ENCODE measurements at places on chromosomes 13 and 19. TPM values are rescaled to one million over a fixed set of nuclear protein-coding genes. Genes with fewer than 3 reads are reported as not detected.

GRCh38 chr13:84243340-84243739 lies 361.1 kb upstream of the SLITRK1 start:
- H3K27ac ChIP-seq = no peak overlapping the region
- no peaks in the 10 kb centered on the region for H3K36me3 ChIP-seq
- no peaks in the 10 kb centered on the region for H3K27me3 ChIP-seq
- DNase-seq = no peak
- no peak overlapping the region for H3K4me3 ChIP-seq

MEF2B gene
- 2.0 TPM for total RNA-seq

LAIR1 gene
- 31.2 TPM for total RNA-seq

PPP1R12C gene
- total RNA-seq = 250 TPM

DNA sequence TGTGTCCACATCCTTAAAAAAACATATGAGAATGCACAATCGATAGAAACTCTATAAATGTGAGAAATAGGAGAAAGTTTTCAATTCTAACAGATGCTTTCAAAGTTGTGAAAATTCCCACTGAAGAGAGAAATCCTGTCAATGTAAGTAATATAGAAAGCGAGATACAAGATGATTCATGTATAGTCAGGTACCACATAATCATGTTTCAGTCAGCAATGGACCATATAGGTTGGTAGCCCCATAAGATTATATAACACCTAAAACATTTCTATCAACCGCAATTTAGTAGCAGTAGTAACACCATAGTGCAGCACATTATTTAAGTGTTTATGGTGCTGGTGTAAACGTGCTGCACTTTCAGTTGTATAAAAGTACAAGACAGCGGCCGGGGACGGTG lies 18.5 kb downstream of the ZNF791 start:
- DNase-seq = no peak
- no peaks in the 10 kb centered on the region for H3K4me1 ChIP-seq
- H3K27ac ChIP-seq = no peak overlapping the region
- peaks cover 51% of the 10 kb centered on the region for H3K36me3 ChIP-seq
- H3K27me3 ChIP-seq = no peaks in the 10 kb centered on the region

- H3K36me3 ChIP-seq = no peaks in the 10 kb centered on the region
- H3K27me3 ChIP-seq = no peaks in the 10 kb centered on the region
- H3K4me1 ChIP-seq = no peaks in the 10 kb centered on the region
- DNase-seq = no peak
Observed at GRCh38 chr13:54614726-54615125, 1586.1 kb downstream of the OLFM4 start.

GRCh38 chr19:44712864-44713515 lies 14.0 kb downstream of the CEACAM16 start:
- no peaks in the 10 kb centered on the region for H3K27me3 ChIP-seq
- no peak for DNase-seq
- no peak overlapping the region for H3K4me3 ChIP-seq
- H3K36me3 ChIP-seq = no peaks in the 10 kb centered on the region

- peak overlapping the region; percentile 53 for H3K27ac ChIP-seq
- H3K4me3 ChIP-seq = peak overlapping the region; percentile 49
- no peaks in the 10 kb centered on the region for H3K36me3 ChIP-seq
- H3K4me1 ChIP-seq = peaks cover 16% of the 10 kb centered on the region
- no peaks in the 10 kb centered on the region for H3K27me3 ChIP-seq
Observed at GRCh38 chr19:35903550-35904179, 1.3 kb downstream of the HCST start.

DNA sequence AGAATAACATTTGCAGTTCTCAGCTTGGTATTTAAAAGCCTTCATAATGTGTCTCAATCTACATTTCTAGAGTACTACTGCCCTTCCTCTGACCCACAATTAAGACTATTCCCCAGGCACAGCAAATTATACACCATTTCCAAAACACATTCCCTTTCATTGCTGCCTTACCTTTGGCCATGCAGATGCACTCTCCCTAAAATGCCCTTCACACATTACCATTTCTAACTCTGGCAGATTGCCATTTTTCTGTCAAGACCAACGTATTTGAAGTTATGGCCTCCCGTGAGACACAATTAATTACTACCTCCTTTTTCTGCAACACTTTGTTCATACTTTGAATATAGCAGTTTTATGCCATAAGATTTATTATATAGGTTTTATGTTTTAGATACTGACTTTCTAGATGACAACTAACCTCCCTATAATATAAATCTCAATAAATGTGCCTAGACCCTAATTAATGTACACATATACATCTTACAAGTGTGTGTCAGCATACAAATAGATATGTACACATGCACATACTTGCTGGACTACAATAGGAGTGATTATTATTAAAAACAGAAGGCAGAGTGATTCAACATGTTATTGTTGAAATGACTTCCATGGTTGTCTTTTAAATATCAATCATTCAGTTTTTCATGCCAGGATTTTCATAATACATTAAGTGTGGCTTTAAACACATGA lies 2902.5 kb downstream of the PCDH9 start:
- H3K4me3 ChIP-seq = no peak overlapping the region
- no peak overlapping the region for H3K27ac ChIP-seq
- no peaks in the 10 kb centered on the region for H3K27me3 ChIP-seq
- no peak for DNase-seq

- no peaks in the 10 kb centered on the region for H3K4me1 ChIP-seq
- H3K36me3 ChIP-seq = no peaks in the 10 kb centered on the region
- no peak overlapping the region for H3K4me3 ChIP-seq
- no peaks in the 10 kb centered on the region for H3K27me3 ChIP-seq
Observed at GRCh38 chr19:28686756-28687155, 526.2 kb downstream of the UQCRFS1 start.

- no peaks in the 10 kb centered on the region for H3K4me1 ChIP-seq
- no peak overlapping the region for H3K27ac ChIP-seq
- DNase-seq = no peak
- H3K4me3 ChIP-seq = no peak overlapping the region
- no peaks in the 10 kb centered on the region for H3K27me3 ChIP-seq
Observed at GRCh38 chr13:73467125-73467524, 408.3 kb downstream of the KLF5 start.

KASH5 gene
- total RNA-seq = not detected

MEIOSIN gene
- total RNA-seq = not detected

GRCh38 chr13:95192998-95193397 lies 108.3 kb downstream of the ABCC4 start:
- no peaks in the 10 kb centered on the region for H3K27me3 ChIP-seq
- no peak for DNase-seq
- H3K4me1 ChIP-seq = no peaks in the 10 kb centered on the region
- no peaks in the 10 kb centered on the region for H3K36me3 ChIP-seq

- H3K27me3 ChIP-seq = no peaks in the 10 kb centered on the region
- DNase-seq = no peak
- no peaks in the 10 kb centered on the region for H3K4me1 ChIP-seq
- no peak overlapping the region for H3K27ac ChIP-seq
- no peak overlapping the region for H3K4me3 ChIP-seq
- H3K36me3 ChIP-seq = no peaks in the 10 kb centered on the region
Observed at GRCh38 chr19:14804765-14805164, 26.4 kb upstream of the ADGRE2 start.

- no peaks in the 10 kb centered on the region for H3K36me3 ChIP-seq
- DNase-seq = no peak
- H3K4me3 ChIP-seq = no peak overlapping the region
- H3K27me3 ChIP-seq = no peaks in the 10 kb centered on the region
Observed at GRCh38 chr13:106103779-106104178, 431.7 kb downstream of the EFNB2 start.

KLK15 gene
- total RNA-seq = not detected

- no peaks in the 10 kb centered on the region for H3K27me3 ChIP-seq
- H3K4me1 ChIP-seq = peaks cover 8% of the 10 kb centered on the region
- peak overlapping the region; percentile 82 for H3K4me3 ChIP-seq
- peak overlapping the region; percentile 61 for H3K27ac ChIP-seq
- no peaks in the 10 kb centered on the region for H3K36me3 ChIP-seq
- no peak for DNase-seq
Observed at GRCh38 chr19:4910594-4911281, 1.4 kb downstream of the UHRF1 start.

DNA sequence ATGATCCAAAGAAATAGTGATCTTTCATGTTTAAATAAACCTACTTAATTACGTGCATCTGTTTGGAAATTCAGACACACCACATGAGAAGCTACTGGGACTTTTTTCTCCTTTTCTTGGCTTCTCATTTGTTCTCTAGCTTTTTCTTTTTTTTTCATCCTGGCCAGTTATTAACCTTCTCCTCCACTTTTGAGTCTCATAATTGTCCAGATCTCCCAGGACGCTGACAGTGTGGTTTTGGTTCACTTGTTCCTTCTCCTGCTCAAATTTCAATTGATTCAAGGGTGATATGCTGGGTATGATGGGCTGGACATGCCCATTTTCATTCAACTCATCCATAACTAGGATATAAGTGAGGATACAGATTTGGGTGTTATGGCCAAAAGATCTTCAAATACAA lies 152.3 kb downstream of the TM9SF2 start:
- peaks cover 14% of the 10 kb centered on the region for H3K4me1 ChIP-seq
- no peak overlapping the region for H3K4me3 ChIP-seq
- H3K36me3 ChIP-seq = no peaks in the 10 kb centered on the region
- DNase-seq = no peak

S1PR5 gene
- 2.4 TPM for total RNA-seq

- no peaks in the 10 kb centered on the region for H3K27me3 ChIP-seq
- peaks cover 4% of the 10 kb centered on the region for H3K36me3 ChIP-seq
- peak; percentile 59 for DNase-seq
- peaks cover 6% of the 10 kb centered on the region for H3K4me1 ChIP-seq
Observed at GRCh38 chr19:48812094-48812929, 1.5 kb upstream of the BCAT2 start.

DNA sequence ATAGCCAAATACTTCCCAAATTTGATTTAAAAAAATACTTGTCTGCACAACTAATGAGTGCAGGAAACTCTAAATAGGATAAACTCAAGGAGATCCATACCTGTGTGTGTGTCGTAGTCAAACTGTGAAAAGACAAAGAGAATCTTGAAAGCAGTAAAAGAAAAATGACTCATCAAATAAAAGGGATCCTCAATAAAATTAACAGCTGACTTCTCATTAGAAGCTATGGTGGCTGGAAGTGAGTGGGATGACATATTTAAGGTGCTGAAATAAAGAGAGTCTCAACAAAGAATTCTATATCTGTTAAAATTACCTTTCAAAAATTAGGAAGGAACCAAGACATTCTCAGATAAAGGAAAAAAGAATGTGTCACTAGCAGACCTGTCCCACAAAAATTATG lies 13.7 kb downstream of the RNASEH2B start:
- no peaks in the 10 kb centered on the region for H3K36me3 ChIP-seq
- H3K4me1 ChIP-seq = peaks cover 13% of the 10 kb centered on the region
- H3K27ac ChIP-seq = no peak overlapping the region
- H3K4me3 ChIP-seq = no peak overlapping the region

DNA sequence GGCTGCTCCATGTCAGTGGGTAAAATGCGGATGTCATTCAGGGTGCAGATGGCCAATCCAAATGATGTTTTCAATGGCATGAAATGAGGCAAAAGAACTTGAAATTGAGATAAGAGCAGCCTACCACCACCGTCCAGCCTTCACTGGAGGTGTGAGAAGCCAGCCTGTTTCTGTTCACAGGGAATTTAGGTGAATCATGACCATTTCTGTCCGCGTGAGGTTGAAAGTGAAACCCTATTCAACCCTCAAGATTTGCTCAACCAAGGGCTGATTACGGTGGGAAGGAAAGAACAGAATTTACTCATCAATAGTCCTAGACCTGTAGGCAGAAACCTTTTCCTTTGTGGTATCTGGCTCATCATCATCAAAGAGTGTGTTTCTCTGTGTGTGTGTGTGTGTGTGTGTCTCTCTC lies 370.7 kb downstream of the COG6 start:
- no peaks in the 10 kb centered on the region for H3K36me3 ChIP-seq
- no peaks in the 10 kb centered on the region for H3K4me1 ChIP-seq
- H3K27ac ChIP-seq = no peak overlapping the region
- DNase-seq = no peak

- no peak for DNase-seq
- no peaks in the 10 kb centered on the region for H3K4me1 ChIP-seq
- no peaks in the 10 kb centered on the region for H3K36me3 ChIP-seq
- no peak overlapping the region for H3K4me3 ChIP-seq
- no peaks in the 10 kb centered on the region for H3K27me3 ChIP-seq
- no peak overlapping the region for H3K27ac ChIP-seq
Observed at GRCh38 chr13:70604448-70604847, 496.2 kb upstream of the KLHL1 start.

GRCh38 chr19:23525276-23525852 lies 130.1 kb upstream of the ZNF91 start:
- no peak overlapping the region for H3K4me3 ChIP-seq
- no peaks in the 10 kb centered on the region for H3K36me3 ChIP-seq
- no peaks in the 10 kb centered on the region for H3K4me1 ChIP-seq
- H3K27me3 ChIP-seq = no peaks in the 10 kb centered on the region
- no peak overlapping the region for H3K27ac ChIP-seq

DNA sequence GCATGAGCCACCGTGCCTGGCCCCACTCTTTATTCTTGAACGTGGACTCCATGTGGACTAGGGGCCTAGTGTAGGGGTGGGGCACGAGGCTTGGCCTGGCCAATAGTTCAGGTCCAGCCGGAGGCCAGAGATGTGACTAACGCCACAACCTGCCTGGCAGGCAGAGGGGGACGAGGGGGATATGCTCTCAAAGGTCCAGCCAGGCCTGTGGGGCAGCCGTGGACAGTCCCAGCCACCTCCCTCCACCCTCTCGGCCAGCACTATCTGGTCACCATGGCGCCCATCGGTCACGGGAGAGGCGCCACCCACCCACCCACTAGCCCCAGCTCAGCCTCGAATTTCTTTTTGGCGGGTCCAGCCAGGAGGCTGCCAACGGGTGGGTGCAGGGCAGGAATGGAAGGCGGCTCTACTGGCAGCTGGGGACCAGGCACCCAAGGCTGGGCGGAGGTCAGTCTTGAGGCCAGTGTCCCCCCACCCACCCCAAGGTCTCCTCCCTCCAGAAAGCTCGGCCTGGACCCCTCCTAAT lies 2.2 kb upstream of the CERS1 start:
- no peak overlapping the region for H3K27ac ChIP-seq
- no peak for DNase-seq
- no peak overlapping the region for H3K4me3 ChIP-seq
- H3K4me1 ChIP-seq = peaks cover 21% of the 10 kb centered on the region
- H3K36me3 ChIP-seq = peaks cover 28% of the 10 kb centered on the region
- no peaks in the 10 kb centered on the region for H3K27me3 ChIP-seq

DNA sequence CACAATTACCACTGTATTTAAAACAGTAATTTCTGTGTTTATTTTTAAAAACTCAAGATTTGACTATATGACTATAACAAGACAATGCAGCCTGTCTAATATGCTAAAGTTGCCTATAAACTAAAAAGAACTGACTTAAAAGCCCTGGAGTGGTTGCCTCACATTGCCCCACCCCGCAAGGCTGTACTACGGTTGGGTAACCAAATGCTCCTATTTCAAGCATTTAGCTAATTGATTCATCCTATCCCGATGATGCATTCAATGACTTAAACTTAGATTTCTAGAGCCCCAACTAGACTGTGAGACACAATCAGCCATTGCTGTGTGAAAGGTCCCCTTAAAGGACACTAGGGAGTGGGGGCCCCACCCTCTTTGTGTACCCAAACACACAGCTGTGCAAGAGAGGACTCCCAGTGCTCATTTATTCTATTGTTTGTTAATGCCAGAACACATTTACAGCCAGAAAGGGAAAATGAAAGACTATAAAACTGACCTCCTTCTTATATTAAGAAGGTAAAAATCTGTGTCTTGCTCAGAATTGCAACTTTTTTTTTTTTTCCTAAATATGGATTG lies 66.9 kb downstream of the MIPEP start:
- no peaks in the 10 kb centered on the region for H3K36me3 ChIP-seq
- no peak for DNase-seq
- no peaks in the 10 kb centered on the region for H3K4me1 ChIP-seq
- H3K27me3 ChIP-seq = no peaks in the 10 kb centered on the region

SYCN gene
- not detected for total RNA-seq

GIPC1 gene
- total RNA-seq = 77.8 TPM

CNN1 gene
- 1,224 TPM for total RNA-seq

Data from thoracic aorta (tissue), 2 donors.